ENCODE measurements at places on chromosomes 2 and 18. TPM values are rescaled to one million over a fixed set of nuclear protein-coding genes. Genes with fewer than 3 reads are reported as not detected.

The POTEF gene
- not detected for total RNA-seq

The KIAA2012 gene
- total RNA-seq, result not detected

The CCDC178 gene
- 0.08 TPM for total RNA-seq

The ASB18 gene
- total RNA-seq, result not detected

DNA sequence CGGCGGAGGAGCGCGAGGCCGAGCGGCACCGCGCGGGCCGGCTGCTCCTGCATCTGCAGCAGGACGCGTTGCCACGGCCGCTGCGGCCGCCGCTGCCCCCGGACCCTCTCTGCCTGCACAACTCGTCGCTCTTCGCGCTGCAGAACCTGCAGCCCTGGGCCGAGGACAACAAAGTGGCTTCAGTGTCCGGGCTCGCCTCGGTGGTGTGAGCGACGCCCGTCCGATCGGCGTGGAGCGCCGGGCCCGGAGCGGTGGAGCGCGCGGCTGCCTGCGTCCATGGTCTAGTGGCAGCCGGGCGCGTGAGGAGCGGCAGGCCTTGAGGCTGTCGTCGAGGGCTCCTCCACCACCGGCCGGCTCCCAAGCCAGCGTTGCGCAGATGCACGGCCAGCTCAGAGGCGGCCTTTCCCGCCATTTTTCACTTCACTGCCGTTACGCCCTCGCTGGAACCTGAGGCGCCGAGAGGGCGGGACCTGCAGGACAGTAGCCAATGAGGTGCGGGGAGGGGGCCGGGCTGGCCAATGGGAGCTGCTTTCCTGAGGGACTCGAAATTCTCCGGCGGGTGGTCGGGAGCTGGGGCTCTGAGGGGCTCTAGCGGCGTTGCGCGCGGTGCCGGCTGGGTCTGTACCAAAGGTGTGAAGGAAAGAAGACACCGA is 1.9 kb downstream of the TLX2 start:
- DNase-seq, result no peak

GRCh38 chr2:241598487-241598886 is 38.5 kb downstream of the THAP4 start:
- no peak for DNase-seq

DNA sequence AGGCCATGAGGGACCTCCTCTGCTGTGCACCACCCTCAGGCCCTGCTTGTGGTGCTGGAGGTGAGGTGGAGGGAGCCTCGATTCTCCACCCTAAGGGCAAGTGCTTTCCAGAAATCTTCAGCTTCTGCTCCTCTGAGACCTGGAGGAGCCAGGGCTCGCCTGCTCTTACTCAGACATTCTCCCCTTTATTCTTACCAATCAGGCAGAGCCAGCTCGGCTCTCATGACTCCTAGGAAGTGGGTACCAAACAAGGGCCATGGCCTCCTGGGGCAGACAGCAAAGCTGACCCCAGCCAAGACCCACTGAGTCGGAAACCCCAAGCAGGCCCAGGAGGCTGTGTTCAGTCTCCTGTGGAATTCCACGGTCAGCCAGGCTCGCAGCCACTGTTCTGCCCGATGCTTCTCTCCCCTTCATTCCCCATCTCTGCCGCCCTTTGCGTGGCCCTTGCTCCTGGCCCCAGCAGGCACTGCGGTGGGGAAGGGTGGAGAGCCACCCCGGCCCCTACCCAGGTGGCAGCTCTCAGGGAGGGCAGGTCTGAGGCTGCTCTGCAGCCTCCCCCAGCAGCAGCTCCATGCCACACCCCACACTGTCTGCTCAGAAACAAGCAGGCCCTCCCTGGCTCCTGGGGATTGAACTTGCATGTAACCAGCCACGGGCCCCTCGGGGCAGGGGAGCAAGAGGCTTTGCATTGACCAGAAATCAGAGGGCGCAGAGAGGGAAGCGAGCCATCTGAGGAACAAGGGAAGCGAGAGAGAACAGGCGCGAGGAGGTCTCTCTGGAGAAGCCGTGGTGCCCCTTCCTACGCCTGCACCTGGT is 24.0 kb downstream of the HS1BP3 start:
- DNase-seq, result no peak

GRCh38 chr2:42854207-42854818 is 61.9 kb upstream of the HAAO start:
- no peak for DNase-seq

- no peak for DNase-seq
Observed at GRCh38 chr2:78353168-78353567, 672.3 kb upstream of the REG3G start.

DNA sequence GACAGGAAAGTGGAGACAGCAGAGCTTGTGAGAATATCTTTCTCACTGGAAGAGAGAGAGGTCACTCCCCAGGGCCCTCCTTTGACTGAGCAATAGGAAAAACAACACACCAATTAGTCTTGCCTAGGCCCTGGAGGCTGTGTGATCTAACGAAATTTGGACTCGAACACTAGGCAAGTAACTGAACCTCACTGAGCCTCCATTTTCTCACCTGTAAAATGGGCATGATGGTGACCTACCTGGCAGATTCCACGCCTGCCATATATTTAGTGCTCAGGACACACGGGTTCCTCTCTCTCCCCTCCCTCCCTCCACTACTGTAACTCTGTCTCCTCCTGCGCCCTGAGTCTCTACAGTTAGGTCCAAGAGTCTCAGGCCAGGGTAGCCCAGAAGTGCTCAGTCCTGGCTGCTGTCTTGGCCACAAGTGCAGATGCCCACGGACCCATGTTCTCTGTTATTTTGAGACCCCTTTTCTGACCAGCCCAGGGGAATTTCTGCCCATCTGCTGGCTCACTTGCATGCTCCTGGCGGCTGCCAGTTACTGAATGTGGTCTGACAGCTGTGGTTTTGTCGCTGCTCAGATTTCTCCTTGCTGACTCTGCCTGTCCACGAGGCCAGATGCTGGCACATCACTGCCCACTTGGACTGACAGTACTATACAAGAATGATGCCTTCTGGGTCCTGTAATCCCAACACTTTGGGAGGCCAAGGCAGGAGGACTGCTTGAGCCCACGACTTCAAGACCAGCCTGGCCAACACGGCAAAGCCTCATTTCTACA is 9.6 kb upstream of the GIGYF2 start:
- no peak for DNase-seq

GRCh38 chr18:3667255-3668137 is 217.5 kb downstream of the TGIF1 start:
- DNase-seq, result no peak

GRCh38 chr2:76938153-76938552 is 584.0 kb downstream of the LRRTM4 start:
- DNase-seq, result no peak

- no peak for DNase-seq
Observed at GRCh38 chr2:122595065-122595464, 839.6 kb downstream of the TSN start.

Data from kidney epithelial cell (primary cell).